ENCODE measurements at places on chromosomes 3 and 15.
A peak's percentile ranks its signal among the peaks of the same experiment; 100 is the strongest.

DNA sequence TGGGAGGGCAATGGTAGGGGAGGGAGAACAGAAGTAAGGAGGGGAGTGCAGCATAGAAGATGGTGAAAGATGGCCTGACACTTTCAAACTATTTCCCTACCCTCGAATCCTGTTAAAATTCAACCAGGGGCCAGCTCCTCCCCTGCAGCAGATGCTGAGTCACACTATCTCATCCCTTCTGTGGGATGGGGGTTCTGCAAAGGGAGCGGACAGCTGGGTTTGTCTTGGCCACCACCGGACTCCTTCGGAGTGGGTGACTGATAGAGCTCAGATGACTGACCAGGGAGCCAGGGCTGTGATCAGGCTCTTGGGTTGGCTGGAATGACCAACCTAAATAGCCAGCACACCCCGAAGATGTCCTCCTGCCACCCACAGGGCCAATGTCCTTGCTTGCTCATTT, 33.6 kb upstream of the TMCC1 start:
- no peak for DNase-seq

GRCh38 chr3:129182390-129183185, 1.1 kb downstream of the CNBP start:
- peak; percentile 52 for DNase-seq

- DNase-seq: peak; percentile 83
Measured at GRCh38 chr3:71684757-71685386, 40.3 kb downstream of the EIF4E3 start.

DNA sequence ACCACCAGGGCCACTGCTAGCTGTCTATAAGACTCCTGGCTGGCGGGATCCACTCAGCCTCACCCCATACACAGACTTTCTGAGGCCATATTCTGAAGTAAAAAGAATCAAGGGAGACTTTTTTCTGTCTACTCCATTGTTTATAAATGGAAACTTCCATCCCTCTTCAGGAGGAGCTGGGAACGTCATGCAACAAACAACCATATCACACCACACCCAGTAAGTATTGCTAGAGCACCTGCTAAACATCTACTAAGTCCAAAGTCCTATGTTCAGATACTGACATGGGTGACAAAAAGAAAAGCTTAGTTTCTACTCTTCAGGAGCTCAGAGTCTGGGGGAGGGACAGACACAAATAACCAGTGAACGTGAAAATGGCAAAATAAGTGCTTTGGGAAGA, 324.8 kb upstream of the ONECUT1 start:
- no peak for DNase-seq

DNA sequence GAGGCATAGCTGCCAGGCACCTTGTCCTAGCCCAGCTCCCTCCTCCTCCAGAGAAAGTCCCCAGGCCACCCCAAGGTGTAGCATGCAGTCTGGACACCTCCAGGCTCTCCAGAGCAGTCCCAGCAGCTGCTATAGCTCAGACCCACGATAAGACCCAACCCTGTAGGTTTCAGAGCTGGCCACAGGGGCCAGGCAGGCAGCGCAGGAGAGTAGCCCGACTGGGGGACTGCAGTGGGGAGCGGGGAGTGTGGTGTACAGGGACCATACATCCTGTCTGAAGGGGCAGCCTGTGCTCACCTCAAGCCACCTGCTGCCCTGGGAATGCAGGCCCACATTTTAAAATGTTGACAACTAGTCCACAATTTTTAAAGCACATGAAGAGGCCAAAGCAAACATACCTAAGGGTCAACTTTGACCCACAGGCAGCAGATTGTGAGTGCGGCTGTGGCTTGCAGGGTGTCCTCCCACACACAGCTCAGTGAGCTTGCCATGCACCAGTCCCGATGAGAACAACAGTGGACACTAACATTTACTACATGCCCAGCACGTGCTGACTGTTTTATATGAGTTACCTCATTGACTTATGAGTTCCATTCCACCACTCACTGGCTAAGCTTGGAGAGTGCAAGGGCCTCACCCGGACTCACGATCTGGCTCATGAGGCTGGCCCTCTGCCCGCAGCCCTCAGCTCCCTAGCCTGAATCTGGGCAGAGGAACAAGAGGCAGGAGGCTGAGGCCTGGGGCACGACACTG, 81.4 kb downstream of the DNAJB8 start:
- DNase-seq: no peak

Measured in fibroblast of skin of scalp (primary cell).